ENCODE measurements at places on chromosomes 12 and 14.

- no peak for DNase-seq
Observed at GRCh38 chr12:89827592-89827991, 119.0 kb upstream of the ATP2B1 start.

GRCh38 chr12:53060064-53060720 lies 10.3 kb downstream of the TNS2 start:
- peak; percentile 80 for DNase-seq

GRCh38 chr12:131862084-131862441 lies 32.4 kb upstream of the ULK1 start:
- no peak for DNase-seq

- peak; percentile 77 for DNase-seq
Observed at GRCh38 chr12:49777800-49778748, 36.7 kb downstream of the TMBIM6 start.

DNA sequence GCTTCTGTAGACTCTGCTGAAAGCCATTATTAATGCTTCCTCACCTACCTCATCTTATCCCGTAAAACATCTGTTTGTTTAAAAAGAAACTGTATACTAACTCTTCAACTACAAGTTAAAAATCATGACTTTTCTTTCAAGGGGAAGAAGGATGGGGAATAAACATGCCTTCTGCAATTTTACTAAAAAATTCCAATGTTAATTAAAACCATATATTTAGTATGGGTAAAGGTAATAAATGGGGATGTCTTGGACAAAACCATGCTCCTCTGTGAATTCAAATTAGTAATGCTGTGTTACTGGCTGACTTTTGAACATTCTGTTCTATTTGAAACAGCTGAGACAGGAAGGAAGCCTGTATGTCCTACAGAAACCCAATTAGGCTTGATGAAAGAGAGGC lies 311.1 kb upstream of the DIO2 start:
- DNase-seq: no peak

- DNase-seq: no peak
Observed at GRCh38 chr12:116520225-116520760, 38.9 kb upstream of the MAP1LC3B2 start.

Measured in posterior vena cava (tissue), 2 donors.